ENCODE measurements at places on chromosomes 1 and 21. TPM values are rescaled to one million over a fixed set of nuclear protein-coding genes. Genes with fewer than 3 reads are reported as not detected.
A peak's percentile ranks its signal among the peaks of the same experiment; 100 is the strongest.

- DNase-seq: no peak
Measured at GRCh38 chr1:219277304-219278105, 103.8 kb downstream of the LYPLAL1 start.

DNA sequence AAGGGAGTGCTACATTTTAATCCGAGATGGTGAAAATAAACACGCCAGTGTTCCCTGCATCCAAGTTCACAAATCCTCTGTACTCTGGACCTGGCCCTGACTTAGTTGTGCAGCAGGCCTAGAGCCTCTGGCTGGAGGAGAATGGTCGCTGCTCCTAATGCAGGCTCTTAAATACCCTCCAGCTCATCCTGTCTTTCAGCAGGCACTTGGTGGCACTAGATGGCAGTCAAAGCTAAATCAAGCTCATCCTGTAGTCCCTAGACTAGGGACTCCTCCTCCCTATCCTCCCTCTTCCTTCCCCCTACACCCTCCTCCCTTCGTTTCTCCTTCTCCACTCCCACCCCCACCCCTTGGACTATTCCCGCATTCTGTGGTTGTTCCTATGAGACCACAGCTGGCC is 41.6 kb upstream of the MTR start:
- DNase-seq: no peak

GRCh38 chr1:181568736-181569135 is 85.4 kb downstream of the CACNA1E start:
- no peak for DNase-seq

DNA sequence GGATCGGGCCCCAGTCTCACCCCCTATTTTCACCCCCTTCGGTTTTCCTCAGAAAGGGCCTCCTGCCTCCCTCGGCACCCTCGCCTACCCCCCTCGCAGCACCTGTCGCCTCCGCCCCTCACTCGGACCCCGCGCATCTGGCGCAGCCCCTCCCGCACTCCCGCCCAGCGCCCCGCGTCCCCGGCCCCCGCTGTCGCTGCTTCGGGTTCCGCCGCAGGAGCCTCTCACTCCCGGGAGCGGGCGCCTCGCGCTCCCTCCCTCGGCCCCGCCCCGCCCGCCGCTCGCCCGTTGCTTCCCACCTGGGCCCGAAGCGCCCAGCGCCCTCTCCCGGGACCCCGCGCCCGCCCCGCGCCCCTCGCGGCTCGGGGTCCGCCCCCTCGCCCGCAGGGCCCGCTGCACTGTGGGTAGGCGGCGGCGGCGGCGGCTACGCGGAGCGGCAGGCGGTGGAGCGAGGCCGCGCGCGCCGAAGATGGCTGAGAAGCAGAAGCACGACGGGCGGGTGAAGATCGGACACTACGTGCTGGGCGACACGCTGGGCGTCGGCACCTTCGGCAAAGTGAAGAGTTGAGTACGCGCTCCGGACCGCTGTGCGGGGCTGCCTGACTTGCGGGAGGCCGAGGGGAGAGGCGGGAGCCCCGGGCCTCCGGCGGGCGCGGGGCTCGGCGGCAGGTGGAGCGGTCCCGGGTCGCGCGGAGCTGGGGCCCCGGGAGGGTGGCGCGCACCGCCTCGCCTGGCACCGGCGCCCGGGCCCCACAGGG is at the start of gene PRKAA2:
PRKAA2 (plus strand) TSS at position 396 of the 758 bp plus-strand sequence; CDS start at position 470, 74 bp downstream.
- no peak for DNase-seq

- DNase-seq: no peak
Measured at GRCh38 chr1:24102961-24103360, 9.0 kb downstream of the MYOM3 start.

DNA sequence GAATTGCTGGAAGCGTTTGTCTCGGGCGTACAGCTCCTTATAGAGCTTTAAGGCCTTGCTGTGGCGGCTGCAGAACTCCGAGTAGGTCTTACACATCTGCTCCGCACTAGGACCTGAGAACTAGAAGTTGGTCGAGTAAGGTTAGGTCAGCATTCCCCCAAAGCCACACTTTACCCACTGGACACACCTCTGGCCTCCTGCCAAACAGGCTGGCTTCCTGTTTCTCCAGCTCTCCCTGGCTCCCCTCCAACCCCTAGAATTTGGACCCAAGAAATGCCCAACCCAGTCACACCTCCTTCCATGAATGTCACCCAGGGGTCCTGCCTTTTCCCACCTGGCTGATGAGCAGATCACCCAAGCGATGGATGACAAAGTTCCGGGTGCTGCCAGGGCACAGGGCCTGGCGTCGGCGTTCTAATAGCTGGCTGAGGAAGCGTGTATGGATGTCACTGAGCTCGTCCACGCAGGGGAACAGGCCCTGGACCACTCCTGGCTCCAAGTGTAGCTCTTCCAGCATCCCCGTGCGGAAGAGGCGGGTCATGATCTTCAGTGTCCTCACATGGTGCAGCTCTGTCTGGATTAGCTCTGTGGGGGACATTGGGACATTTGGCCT is 15.6 kb downstream of the ARHGEF2 start:
- DNase-seq: no peak

- DNase-seq: no peak
Measured at GRCh38 chr21:38671773-38672172, 134.0 kb upstream of the ETS2 start.

DNA sequence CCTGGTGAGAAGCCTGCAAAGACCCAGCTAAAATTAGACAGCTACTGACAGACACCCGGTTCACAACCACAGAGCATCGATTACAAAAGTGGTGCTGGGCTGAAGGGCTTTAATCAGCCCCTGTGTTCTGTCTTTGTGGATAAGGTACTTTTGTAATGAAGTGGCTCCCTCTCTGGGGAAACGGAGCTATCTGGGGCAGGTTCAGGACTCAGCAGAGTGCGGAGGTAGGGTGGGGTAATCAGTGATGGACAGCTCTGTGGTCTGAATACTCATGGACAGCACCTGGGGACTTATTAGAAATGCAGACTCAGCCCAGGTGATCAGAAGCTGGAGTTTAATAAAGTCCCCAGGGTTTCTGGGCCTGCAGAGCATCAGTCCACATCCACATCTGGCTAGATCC is 152.0 kb downstream of the MATN1 start:
- DNase-seq: no peak

DNA sequence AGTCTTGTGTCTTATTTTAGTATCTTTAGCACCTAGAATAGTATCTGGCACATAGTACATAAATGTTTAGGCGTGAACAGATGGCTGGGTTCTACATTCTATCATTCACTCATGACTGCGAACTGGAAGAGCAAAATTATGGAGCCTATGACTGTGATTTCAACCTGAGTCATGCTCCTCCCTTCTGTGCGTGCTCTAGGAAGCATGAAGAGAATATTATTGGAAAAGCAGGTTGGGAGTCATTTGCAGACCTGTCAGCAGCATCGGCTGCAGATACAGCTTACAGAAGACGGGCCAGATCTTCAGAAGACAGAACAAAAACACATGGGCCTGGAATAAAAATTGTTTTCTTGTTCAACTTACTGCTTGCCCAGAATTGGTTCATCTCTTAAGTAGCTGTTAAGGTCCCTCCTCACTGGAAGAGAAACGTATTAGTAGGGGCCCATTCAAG is 344.0 kb upstream of the USP24 start:
- no peak for DNase-seq

- no peak for DNase-seq
Measured at GRCh38 chr1:184191181-184191621, 139.7 kb downstream of the TSEN15 start.

DNA sequence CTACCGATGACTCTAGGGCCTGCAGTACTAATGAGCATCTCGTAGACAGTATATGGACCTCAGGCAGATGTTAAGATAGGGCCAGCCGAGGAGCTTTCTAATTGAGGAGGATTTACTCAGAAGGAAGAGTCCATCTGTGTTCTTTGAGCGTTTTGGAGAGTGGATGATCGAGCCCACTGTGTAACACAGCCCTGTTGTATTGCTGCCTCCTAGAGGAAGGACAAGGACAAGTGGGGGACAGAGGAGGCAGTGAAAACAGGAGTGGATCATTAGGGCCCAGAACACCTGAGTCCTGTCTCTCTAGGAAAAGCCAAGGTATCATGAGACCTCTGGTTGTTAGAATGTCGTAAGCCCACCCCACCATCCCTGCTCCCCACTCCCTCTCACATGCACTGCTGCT is 62.9 kb downstream of the TBX19 start:
- no peak for DNase-seq

DNA sequence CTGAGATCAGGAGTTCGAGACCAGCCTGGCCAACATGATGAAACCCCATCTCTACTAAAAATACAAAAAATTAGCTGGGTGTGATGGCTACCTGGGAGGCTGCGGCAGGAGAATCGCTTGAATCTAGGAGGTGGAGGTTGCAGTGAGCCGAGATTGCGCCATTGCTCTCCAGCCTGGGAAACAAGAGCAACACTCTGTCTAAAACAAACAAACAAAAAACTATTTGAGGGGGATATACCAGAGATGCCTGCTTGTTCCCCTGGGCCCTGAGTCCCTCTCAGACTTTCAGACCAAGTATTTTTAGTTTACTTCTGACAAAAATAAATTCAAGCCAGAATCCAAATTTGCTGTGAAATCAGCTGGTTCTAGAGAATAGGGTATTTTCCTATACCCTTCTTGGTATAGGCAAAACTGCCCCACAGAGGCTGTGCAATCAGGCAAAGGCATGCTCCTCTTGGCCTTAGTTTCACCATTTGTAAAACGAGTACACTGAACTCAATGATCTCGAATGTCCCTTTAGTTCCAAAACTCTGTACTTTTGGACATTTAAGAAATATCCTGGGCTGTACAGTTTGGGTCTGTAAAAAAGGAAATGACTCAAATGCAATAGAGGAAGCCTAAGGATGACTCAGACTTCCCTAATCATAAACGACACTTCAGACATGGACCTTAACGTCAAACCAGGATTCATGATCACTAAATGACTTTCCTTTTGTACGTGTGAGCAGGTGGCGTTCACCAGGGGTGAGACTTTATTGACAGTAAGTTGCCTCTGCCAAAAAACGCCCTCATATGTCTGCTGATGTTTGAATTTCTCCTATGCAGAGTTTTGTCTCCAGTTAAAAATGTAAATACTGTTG is 16.1 kb downstream of the ENSA start:
- peak; percentile 38 for DNase-seq

- no peak for DNase-seq
Measured at GRCh38 chr1:147771226-147772125, 11.1 kb upstream of the GJA5 start.

The ACKR1 gene
- total RNA-seq: 0.46 TPM

The RPTN gene
- not detected for total RNA-seq

DNA sequence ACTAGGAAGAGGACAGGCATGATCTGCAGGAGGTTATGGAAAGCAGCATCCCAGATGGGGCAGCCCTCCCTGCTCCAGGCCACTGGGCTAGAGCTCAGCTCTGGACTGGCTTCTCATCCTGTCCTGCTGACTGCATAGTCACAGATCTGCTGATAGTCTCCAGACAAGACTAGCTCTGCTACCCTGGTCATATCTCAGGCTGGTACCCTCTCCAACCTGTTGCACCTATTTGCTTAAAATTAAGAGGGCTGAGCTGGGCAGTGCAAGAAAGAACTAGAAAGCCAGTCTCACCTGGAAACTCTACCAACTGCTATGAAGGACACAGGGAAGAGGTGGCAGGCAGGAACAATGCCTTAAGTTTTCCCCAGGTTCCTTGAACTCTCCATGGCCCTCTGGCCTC is 40.4 kb downstream of the ITPKB start:
- DNase-seq: no peak

The SAMD11 gene
- total RNA-seq: not detected

The OLFML2B gene
- 1.5 TPM for total RNA-seq

DNA sequence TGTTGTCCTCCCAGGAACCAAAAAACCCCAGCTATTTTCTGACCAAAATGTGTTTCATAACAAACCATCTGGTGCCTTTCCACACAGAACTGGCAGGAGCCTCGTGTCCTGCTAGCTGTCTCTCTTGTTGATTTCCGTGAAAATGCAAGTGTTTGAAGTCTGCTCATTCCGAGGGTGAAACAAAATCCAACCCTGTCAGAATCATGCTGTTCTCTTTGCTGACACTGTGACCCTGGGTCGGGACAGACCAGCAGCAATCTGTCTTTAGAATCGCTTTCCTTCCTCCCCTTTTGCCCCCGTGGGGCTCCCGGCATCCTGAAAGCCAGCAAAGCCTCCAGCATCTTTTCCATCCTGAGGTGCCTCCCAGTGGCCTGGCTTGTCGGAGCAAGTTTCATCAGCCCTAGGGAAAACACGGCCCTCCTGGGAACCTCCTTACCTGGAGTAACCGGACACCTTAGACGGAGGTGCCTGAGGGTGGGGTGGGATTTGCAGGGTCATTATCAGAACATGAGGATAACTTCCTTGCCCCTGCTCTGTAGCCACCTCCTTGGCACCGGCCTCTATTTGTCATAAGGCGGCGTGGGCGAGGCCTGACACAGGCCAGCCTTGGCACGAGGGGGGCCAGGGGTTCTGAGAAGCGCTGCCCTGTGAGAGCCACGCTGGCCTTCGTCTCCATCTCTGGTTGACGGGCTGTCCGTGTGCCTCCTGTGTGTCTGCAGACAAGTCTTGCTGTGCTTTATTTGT is 24.9 kb downstream of the LDLRAP1 start:
- no peak for DNase-seq

GRCh38 chr1:198543670-198544260 is 3.3 kb upstream of the ATP6V1G3 start:
- no peak for DNase-seq

The SVBP gene
- 10.7 TPM for total RNA-seq

- DNase-seq: no peak
Measured at GRCh38 chr1:40030528-40031135, 9.9 kb upstream of the CAP1 start.

DNA sequence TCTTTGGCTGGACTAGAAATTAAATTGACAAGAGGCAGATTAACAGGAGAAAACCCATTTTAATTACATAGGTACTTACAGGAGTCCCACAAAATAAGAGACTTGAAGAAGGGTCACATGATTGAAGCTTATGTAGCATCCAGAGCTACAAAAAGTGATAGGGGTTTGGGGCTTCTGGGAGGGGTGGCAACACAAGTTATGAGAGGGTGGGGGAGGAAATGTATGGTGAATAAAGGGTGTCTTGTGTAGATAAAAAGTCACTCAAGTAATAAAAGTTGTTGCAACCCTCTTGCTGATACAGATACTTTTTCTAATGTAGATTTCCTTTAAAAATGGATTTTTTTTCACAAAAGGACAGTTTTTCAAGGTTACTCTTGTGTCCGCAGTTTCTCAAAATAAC is 24.0 kb downstream of the USP25 start:
- no peak for DNase-seq

GRCh38 chr1:158407092-158407491 is 7.8 kb upstream of the OR10T2 start:
- DNase-seq: no peak

- DNase-seq: no peak
Measured at GRCh38 chr1:8767006-8767405, 50.4 kb downstream of the RERE start.

The S100A3 gene
- not detected for total RNA-seq
